ENCODE measurements at places on chromosomes 3 and 15. TPM values are rescaled to one million over a fixed set of nuclear protein-coding genes. Genes with fewer than 3 reads are reported as not detected.

DNA sequence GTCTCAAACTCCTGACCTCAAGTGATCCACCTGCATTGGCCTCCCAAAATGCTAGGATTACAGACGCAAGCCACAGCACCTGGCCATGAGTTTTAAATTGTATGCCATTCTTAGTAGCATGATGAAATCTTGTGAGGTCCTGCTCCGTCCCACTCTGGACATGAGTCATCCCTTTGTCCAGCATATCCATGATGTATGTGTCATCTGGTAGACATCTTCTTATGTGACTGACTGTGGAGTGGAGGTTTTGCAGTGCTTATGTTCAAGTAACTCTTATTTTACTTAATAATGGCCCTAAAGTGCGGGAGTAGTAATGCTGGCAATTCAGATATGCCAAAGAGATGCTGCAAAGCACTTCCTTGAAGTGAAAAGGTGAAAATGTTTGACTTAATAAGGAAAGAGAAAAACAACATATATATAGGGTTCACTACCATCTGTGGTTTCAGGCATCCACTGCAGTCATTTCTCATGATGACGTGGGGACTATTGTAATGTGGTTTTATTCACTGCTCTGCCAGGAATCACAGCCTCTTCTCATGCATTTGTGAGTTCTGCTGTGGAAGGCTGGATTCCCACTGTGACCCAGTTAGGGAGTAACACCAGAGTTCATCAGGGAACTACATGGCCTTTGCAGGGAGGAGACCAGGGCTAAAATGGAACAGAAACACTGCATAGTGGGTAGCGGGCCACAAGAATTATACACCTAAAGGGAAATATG is 204.6 kb upstream of the STRIT1 start:
- DNase-seq: peak; percentile 60

Gene TGM5
- not detected for total RNA-seq

Gene SERPINI2
- total RNA-seq: 0.27 TPM

Gene RBPMS2
- total RNA-seq: 11.6 TPM

Gene CYP1A1
- total RNA-seq: 1.5 TPM

DNA sequence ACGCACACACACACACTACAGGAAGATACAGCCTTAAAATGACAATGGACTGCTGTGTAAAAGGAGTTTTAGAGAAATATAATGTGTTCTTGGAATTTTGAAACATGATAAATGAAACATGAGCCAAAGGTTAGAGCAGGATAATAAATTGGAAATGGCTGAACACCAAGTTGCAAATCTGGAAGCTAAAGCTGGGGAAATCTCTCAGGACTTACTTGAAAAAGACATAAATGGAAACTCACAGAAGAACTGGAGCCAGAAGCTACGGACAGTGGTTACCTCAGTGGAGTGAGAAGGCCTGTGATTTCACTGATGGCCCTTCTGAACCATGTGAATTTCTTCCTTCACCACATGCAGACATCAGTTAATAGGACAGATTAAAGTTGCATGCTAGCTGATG is 37.3 kb upstream of the ATP10A start:
- DNase-seq: no peak

Gene LRTM1
- total RNA-seq: not detected

Gene ILDR1
- total RNA-seq: 2.9 TPM

GRCh38 chr15:51424780-51425179 is 83.3 kb downstream of the GLDN start:
- peak; percentile 13 for DNase-seq

Gene ACTC1
- not detected for total RNA-seq

DNA sequence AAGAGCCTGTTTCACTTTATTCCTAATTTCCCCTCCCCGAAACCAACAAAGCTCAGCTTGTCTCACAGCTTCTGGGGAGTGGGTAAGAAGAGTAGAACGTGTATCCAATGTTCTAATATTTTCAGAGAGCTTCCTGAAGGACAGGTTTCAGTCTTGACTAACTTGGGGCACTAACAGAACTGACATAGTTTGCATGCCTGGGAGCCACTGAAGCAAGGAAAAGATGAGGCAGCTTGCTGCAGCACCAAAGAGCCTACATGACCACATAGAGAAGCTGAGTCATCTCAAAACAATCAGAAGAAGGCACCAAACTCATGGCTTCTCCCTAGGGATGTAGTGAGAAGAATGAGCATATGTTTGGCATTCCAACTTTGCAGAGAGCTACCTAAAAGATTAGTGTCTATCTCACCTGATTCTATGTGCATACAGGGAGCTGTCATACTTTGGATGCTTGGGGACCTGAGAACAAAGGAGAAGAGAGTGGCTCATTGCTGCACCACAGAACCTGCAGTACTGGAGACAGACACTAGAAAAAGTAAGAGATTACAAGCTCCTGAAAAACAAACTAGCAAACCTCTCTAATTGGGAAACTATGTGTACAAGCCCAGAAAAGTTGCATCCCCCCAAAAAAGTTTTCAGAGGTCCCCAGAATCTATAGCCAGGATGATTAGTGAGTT is 86.9 kb downstream of the DCLK3 start:
- DNase-seq: peak; percentile 29

Gene NANOGP8
- not detected for total RNA-seq

GRCh38 chr15:27824841-27825422 is 274.2 kb downstream of the OCA2 start:
- no peak for DNase-seq

DNA sequence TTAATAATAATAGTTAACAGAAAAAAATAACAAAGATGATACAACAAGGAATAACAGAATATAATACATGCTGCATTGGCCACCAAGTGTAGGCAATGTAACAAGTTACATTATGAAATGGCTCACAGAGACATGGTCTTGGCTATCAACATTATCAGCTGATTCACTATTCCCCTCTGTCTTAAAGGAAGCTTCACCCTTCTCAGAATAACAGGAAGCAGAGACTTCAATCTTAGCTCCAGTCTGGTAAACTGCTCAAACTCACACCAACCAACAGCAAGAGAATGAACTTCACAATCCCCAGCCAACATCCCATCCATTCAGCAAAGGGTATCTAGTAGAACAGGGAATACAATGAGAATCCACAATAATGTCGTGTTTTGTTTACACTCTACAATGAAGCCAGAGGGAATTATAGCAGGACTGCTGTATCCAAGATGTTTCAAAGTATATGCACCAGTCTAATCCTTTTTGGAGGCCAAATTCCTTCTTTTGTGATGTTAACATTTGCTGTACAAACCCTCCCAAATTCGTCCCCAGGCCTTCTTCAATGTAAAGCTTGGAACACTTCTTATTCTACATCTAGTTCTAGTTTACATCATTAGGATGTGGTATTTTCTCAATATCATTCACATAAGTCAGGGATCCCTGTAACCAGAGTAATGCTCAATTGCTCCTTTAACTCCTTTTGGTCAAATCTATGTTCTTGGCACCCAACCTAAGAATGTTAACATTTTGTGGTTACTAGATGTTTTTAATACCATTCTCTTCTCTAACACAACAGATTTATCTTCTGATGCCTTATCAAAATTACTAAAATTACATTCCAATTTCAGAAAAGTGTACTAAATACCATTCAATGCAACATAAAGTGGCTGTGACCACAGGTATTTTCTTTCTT is 52.4 kb upstream of the CMSS1 start:
- DNase-seq: no peak

DNA sequence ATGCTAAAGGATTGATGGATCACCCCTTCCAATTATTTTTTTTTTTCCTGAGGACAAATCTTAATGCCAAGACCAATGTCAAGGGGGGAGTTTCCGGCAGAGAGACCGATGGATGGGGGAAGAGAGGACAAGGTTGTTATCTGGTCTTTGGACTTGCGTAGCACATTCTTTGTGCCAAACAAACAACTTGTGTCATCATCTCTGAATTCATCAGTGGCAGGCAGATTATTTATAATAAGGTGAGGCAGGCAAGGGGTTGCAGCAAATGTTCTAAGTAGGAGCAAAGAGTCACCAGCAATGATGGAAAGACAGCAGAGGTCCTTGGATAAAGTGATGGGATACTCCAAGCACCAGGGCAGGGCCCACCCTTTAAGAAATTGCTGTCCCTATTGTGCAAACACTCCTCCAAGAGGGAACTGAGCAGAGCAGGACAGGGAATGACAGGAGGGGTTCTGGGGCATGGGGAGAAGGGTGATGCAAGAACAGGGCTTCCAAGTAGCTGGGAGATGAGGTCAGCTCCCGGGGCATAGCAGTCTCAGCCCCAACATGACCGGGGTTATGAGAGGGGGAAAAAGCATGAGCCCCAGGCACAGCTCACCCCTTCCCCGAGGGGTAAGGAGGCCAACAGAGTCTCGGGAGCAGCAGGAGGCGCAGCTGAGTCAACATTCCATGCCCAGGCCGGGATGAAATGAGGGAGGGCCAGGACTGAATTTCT is 57.4 kb downstream of the ANXA2 start:
- no peak for DNase-seq

Gene SMCO1
- not detected for total RNA-seq

Gene RABL3
- 23.8 TPM for total RNA-seq

GRCh38 chr3:38029400-38030125 is at the start of gene PLCD1:
Gene PLCD1 (minus strand): TSS chr3:38029642. CDS start chr3:38029539, 103 bp downstream.
- no peak for DNase-seq

DNA sequence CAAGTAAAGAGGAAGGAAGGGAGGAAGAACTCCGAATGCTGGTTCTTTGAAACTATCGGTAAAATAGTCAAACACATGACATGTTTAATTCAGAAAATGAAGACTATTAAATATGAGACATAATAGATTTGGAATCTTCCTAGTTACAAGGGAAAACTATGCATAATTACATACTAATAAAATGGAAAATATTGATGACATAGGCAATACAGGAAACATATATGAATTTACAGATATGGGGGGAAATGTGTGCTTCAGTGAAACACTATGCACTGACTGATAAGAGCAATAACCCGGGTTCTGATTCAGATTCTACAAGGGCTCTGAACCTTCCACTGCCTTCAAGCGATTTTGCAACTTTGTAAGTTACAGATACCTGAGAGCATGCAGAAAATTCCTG is 185.9 kb downstream of the PDE8A start:
- no peak for DNase-seq

GRCh38 chr3:150734795-150735119 is 28.2 kb downstream of the SIAH2 start:
- no peak for DNase-seq

DNA sequence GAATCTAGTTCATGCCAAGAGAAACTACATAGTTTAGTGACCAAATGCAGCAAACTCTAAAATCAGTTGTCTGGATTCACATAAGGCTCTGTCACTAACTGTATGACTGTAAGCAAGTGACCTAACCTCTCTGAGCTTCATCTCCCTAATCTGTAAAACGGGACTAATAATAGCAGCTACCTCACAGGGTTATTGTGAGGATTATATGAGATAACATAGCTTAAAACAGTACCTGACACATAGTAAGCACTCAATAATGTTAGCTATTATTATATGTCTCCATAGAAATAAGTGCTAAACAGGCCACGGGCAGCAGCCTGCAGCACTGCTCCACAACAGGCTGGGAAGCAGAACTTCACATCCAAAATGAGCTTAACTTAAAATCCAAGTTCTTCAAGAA is 30.2 kb downstream of the NPTN start:
- no peak for DNase-seq

Gene ZMYND10
- total RNA-seq: 3.3 TPM

- DNase-seq: no peak
Measured at GRCh38 chr3:37661615-37662306, 199.9 kb upstream of the CTDSPL start.

GRCh38 chr15:100764778-100765466 is 114.7 kb upstream of the ALDH1A3 start:
- no peak for DNase-seq

Gene KLF13
- 60.1 TPM for total RNA-seq

DNA sequence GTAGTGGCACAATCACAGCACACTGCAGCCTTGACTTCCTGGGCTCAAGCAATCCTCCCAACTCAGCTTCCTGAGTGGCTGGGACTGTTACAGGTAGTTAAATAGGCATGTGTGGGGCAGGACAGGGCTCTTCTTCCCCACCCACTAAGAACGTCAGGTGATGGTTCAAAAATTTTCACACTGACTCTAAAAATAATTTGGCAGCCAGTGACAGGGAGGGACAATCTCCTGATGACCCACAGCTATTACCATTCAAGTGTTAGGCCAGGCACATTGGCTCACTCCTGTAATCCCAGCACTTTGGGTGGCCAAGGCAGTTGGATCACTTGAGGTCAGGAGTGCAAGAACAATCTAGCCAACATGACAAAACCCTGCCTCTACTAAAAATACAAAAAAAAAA is 12.2 kb upstream of the TRMT10C start:
- DNase-seq: no peak

DNA sequence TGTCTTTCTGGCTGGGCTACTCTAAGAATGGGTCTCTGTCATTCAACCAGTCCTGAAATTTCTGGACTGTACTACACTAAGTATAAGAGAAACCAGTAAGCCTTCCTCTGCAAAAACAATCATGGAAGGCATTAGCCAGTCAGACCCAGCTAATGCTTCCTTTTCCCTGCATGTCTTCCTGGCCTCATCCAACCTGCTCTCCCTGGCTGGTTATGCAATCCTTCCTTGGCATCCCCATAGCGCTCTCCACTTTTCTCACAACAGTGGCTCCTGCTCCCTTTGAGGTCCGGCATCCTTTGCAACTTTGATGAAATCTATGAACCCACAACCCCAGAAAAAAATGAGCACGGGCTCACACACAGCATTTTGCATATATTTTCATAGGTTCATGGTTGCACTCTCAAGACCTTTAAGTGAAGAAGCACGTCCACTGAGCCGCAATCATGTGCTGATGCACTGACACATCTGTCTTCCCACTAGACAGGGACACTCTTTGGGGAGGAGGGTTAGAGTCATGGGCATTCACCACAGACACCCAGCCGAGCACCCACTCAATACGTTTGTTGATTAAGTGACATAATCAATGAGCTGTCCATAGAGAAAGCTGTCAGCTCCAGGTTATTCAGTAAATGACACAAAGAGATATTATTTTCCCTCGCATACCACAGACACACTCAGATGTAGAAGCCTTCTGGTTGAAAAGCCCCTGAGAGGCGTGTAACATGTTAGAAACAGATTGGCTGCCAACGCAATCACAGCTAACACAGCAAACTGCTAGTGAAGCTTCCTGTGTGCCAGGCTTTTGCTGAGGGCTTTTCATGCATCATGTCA is 66.7 kb downstream of the PLD1 start:
- DNase-seq: no peak

Gene SCN11A
- 0.05 TPM for total RNA-seq
